ENCODE measurements at places on chromosomes 13 and 19.

DNA sequence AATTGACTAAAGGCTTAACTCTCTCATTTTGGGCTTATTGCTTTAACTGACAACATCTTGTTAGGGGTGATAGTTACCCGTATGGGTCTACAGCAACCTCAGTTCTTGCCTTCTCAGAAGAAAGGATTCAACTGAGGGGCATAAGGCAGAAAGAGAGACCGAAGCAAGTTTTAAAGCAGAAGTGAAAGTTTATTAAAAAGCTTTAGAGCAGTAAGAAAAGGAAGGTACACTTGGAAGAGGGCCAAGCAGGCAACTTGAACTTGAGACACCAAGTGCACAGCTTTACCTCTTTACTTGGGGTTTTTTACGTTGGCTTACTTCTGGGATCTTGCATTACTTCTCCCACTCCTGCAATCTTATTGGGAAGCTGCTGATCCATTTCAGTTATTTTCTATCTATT, 246.9 kb upstream of the PRR20A start:
- no peak for DNase-seq

- no peak for DNase-seq
Observed at GRCh38 chr13:80572308-80572922, 231.5 kb upstream of the SPRY2 start.

DNA sequence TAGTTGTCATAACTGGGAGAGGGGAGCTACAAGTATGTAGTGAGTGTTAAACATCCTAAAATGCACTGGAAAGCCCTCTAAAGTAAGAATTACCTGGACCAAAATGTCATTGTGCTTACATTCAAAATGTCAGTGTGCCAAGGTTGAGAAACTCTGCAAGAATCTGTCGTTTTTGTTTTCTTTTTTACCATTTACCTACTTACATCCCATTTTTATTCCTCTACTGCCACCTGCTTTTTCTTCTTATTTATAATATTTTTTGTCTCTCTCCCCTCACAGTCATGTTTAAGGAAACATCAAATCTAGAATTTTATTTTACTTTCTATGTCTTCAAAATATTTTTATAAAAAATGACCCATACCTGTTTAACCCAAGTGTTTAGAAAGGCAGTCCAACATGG, 226.4 kb downstream of the PCDH17 start:
- no peak for DNase-seq

DNA sequence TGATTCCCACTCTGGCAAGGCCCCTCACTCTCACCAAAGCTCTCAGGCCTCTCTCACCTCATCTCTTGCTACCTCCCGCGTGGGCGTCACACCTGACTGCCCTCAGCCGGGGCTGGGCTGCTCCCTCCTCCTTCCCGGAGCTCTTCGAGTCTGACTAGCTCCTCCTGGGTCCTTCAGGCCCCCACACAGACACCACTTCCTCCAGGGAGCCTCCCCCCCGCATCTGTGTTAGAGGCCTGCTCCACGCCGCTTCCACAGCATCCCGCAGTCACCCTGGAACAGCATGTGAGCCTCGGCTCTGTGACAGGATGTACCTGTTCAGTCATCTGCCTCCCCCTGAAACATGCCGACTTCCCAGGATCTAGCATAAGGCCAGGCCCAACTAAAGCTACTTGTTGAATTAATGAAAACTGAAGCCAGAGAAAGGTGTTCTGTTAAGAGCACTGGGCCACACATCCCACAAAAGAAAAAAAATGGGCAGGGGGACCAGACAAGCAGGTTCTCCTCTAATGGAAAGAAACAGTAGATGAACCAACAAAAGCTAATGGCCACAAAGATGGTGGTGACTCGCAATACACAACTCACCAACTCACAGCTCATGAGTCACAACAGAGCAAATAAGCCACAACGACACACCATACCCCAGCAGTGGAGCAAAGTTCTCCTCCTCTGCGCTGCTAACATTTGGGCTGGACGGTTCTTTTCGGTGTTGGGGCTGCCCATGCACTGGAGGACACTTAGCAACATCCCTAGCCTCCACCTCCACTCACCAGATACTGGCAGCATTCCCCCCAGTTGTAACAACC, 3.0 kb downstream of the PPP6R1 start:
- DNase-seq: no peak

GRCh38 chr19:50817941-50818858, 5.4 kb downstream of the KLK1 start:
- peak; percentile 72 for DNase-seq

DNA sequence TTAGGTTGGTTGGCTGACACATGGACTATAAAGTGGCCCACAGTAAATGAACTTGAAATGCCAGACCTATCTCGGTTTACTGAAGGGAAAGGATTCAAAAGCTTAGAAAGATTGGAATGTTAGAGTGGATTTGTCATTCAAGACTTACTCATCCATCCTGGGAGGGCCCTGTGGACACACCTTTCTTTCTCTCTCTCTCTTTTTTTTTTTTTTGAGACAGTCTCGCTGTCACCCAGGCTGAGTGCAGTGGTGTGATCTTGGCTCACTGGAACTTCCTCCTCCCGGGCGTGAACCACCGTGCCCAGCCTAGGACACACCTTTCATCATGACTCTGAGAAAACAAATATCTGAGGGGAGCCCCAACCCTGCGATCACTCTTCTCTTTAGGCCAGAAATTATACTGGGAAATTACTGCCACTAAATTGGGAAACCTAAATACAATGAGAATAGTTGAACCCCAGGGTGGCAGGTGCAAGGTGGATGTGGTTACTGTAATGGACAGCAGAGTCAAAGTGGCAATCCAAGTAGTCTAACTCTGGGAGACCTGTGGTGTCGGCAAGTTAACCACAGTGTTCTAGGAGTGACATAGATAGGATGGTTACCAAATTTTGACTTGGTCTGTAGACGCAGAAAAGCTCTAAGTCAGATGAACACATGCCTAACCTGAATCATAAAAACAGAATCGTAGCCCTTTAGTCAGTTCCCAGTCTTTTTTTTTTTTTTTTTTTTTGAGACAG, 47.1 kb upstream of the ZMYM5 start:
- DNase-seq: peak; percentile 22

DNA sequence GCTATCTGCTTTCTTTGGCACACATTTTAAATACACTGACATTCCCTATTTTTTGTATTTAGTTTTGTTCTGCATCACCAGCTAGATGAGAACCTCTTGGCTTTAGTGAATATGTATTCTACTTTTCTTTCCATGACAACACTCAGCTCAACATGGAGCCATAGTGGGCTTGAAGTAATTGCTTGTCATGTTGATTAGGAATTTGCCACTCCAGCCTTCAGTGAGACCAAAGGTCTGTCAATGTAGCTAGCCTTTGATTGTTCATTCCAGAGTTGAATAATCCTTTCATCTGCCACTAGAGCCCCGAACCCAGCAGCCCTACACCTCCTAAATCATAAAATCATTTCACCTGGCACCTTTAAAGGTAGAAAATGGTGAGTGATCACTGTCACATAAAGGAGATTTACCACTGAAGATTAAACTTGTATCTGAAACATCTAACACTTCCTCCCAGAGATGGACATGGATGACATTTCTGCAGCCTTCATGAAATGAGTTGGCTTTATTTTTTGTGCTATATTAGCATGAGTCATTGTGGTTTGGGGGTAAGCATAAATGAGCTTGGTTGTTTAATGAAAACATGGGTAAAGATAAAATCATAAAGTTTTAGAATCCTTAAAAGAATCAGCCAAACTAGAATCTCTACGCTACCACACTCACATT, 29.2 kb upstream of the GARRE1 start:
- no peak for DNase-seq

GRCh38 chr19:48415395-48415794, 21.9 kb downstream of the GRIN2D start:
- peak; percentile 62 for DNase-seq

GRCh38 chr13:41059456-41060081, 1.7 kb upstream of the WBP4 start:
- no peak for DNase-seq

DNA sequence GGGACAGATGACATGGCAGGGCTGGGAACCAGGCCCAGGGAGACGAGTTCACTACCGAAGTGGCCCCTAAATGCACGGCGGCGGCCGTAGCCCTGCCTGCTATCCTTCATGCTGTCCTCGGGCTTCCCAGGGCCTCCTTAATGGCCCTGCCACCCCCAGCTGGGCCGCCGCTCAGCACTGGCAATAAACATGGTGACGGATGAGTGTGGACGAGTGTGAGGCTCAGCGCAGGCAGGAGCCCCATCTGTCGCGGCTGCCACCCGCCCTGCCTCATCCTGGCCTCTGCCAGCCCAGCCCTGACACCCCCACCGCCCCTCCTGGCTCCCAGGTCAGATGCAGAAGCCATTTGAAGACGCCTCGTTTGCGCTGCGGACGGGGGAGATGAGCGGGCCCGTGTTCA, 13.6 kb downstream of the PIN1 start:
- DNase-seq: no peak

- peak; percentile 38 for DNase-seq
Observed at GRCh38 chr13:23921451-23921888, 24.2 kb upstream of the C1QTNF9B start.

- no peak for DNase-seq
Observed at GRCh38 chr13:99339736-99340397, 32.7 kb upstream of the GPR183 start.

DNA sequence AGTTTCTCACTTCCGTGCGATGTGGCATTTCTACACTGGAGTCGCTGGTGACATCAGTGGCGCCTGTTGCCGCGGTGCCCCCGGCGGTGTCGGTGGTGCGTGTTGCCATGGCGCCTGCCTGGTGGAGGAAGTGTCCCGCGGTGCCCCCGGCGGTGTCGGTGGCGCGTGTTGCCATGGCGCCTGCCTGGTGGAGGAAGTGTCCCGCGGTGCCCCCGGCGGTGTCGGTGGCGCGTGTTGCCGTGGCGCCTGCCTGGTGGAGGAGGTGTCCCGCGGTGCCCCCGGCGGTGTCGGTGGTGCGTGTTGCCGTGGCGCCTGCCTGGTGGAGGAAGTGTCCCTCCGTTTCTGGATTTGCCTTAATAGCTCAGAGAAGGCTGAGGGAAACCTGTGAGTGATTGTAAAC, 127.6 kb downstream of the KDM4B start:
- no peak for DNase-seq

- DNase-seq: no peak
Observed at GRCh38 chr19:11322269-11323024, 17.0 kb downstream of the RAB3D start.

GRCh38 chr13:44790289-44790688, 199.0 kb downstream of the NUFIP1 start:
- DNase-seq: no peak

DNA sequence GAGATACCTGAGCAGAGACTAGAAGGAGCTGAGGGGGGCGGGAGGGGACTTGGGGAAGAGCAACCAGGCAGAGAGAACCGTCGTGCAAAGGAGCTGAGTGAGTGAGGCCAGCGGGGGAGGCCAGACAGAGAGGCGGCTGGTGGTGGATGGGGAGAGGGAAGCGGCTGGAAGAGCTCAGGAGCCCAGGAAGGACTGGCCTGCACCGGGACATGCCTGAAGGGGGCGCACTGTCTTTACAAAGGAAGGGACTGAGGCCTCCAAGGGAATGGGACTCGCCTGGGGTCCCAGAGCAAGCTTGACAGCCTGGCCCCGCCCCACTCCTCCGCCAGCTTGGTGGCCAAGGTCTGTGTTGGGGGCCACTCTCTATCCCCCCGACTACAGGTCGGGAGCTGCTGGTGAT, 14.9 kb downstream of the ONECUT3 start:
- no peak for DNase-seq

- no peak for DNase-seq
Observed at GRCh38 chr13:35957996-35958395, 173.2 kb downstream of the DCLK1 start.

- no peak for DNase-seq
Observed at GRCh38 chr19:38162632-38163031, 61.4 kb downstream of the DPF1 start.

DNA sequence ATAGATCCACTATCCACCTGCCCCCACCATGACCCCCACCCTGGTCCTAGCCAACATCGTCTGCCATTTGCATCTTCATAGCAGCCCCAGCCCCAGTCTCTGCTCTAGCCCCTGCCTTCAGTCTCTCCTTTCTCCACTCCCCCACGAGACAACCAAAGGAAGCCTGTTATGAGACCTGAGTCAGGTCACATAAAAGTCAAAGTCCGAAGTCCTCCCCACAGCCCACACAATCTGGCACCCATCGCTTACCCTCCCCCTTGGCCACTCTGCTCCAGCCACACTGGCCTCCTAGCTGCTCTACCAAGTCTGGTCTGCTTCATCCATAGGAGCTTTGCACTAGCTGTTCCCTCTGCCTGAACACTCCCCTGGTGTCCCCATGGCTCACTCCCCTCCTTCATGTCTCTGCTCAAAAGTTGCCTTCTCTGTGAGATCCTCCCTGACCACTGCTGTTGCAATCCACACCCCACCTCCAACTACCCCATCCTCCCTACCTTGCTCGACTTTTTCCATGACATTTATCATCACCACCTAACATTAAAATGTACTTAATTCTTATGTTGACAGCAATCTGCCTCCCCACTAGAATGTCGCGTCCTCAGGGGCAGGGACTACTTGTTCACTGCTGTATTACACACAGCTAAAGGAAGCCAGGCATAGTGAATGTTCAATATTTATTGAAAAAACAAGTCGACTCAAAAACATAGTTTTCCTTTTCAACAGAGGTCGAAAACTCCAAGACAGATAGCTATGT, 1.2 kb upstream of the PLEKHG2 start:
- peak; percentile 56 for DNase-seq

- DNase-seq: no peak
Observed at GRCh38 chr13:59270327-59270726, 893.4 kb downstream of the DIAPH3 start.

DNA sequence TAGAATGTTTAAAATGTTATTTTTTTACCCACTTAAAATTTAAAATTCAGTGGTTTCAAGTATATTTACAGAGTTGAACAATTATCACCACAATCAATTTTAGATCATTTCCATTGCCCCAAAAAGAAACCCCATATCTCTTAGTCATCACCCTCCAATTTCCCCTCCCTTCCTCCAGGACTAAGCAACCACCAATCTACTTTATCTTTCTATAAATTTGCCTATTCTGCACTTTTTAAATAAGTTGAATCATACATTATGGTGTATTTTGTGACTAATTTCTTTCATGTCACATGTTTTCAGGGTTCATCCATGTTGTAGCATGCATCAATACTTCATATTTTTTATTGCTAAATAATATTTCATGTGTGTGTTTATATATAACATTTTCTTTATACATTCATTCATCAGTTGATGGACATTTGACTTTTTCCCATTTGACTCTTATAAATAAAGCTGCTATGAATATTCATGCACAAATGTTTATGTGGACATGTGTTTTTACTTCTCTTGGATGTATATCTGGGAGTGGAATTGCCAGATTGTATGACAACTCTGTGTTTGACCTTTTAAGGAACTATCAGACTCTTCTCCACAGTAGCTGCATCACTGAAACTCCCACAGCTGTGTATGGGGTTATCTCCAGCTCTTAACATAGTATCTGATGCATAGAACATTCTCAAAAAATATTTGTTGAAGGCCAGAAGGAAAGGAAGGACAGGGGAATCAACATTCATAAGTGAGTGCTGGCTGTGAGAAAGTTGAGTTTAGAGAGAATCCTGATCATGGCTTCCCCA, 107.8 kb upstream of the OXGR1 start:
- DNase-seq: no peak

DNA sequence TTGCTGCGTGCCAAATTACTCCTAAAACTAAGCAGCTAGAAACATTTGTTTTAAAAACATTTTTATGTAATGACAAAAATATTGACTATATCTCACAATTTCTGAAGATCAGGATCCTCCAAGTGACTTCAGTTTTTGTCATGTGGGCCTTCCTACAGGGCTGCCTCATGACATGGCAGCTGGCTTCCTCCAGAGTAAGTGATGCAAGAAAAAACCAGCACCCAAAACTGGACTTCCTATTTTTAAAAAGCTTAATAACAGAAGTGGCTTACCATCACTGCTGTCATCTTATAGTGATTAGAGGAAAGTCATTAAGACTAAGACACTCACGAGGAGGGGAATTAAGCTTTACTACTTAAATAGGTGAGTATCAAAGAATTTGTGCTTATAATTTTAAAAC, 681.7 kb downstream of the PCDH17 start:
- DNase-seq: no peak

Data from Calu3 (cell line).